Stimulated activated CD4-positive, alpha-beta T cell treated with anti-CD3 and anti-CD28 coated beads, Interleukin-1b, Interleukin-23, amount 100 ng/mL, for 1 hour (primary cell): ENCODE measurements at places on chromosomes 7 and 10.

GRCh38 chr7:41574377-41574776 lies 128.5 kb downstream of the INHBA start:
- no peak for DNase-seq

DNA sequence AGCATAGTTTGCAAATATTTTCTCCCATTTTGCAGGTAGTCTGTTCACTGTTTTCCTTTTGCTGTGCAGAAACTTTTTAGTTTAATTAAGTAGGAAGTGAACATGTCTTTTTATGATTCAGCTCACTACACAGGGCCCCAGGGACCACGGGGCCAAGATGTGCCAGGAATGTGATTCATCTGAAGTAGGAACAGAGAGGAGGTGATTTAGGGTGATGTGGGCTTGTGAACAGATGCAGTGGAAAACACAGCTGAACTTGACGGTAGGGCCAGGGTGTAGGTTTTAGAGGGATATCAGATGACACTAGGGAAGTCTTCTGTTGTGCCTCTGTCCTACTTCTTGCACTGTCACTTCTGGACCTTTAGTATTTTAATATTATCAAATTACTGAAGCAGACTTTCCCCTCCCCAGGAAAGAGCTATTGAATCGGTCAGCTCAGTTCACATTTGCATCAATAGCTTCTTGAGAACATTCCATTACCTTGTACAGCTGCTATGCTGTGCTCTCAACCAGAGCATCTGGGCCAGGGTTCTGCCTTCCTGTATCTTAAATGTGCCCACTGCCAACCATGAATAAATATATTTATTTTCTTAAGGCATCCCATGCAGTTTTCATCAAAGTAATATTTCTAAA lies 96.9 kb downstream of the OSBPL3 start:
- DNase-seq = no peak

DNA sequence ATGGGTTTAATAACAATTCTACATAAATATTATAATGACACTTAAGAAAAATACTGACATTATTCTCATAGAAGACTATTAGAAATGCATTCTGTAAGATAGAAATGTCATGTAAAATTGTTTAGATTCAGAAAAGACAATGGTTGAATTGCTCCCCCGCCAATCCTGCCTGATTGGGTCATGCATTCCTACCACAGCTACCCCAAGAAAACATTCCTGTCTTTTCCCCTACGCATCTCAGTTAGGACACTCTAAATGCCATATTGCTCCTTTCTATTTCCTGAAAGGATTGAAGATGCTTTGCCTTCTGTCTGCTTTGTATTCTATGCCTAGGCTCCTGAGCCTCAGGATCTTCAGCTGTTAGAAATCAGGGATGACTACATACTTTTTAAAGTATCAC lies 109.4 kb downstream of the DGKB start:
- no peak for DNase-seq

DNA sequence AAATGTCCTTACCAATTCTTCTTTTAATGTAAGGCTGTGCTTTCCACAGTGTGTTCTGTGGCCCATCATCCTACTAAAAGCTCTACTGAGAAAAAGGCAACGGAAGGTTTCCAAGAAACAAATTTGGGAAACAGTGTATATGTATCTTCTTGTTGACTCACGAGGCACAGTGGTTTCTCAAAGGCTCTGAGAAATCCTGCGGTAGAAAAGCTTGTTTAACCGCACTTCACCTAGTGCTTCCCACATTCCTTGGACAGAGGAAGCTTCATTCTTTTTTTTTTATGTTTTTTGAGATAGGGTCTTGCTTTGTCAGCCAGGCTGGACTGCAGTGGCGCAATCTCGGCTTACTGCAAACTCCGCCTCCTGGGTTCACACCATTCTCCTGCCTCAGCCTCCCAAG lies 84.5 kb downstream of the TACC2 start:
- DNase-seq = no peak

DNA sequence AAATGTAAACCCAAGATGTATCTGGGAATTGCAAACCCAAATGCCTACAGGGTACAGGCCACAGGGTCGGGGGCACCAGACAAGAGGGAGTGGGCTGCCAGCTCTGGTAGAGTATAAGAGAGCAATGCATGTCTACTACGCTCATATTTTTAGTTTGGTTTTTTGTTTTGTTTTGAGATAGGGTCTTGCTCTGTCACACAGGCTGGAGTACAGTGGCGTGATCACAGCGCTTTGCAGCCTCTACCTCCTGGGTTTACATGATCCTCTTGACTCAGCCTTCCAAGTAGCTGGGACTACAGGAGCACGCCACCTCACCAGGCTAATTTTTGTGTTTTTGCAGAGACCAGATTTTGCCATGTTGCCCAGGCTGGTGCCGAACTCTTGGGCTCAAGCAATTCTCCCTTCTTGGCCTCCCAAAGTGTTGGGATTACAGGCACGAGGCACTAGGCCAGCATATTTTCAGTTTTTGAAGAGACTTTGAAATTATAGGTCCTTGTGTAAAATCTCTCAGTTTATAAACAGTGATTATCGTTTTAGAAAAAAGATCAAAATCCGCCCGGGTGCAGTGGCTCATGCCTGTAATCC lies 11.1 kb upstream of the IL15RA start:
- DNase-seq = no peak

- DNase-seq = no peak
Measured at GRCh38 chr10:71748671-71749191, 24.6 kb downstream of the VSIR start.

- no peak for DNase-seq
Measured at GRCh38 chr10:132497861-132498561, 39.6 kb upstream of the INPP5A start.

DNA sequence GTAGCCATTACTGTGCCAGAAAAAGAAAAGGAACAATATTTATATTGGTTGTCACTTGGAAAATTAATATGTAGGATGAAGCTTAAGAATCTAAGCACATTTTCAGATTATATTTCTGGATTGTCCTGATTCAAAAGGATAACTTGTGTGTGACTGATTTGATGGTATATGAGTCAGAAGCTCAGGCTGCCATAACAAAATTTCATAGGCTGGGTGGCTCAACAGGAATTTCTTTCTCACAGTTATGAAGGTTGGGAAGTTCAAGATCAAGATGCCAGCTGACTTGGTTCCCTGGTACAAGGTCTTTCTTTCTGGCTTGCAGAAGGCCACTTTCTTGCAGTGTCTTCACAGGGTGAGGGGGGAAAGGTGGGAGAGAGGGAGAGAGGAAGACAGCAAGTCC lies 108.5 kb downstream of the ST7 start:
- DNase-seq = no peak

GRCh38 chr10:103775776-103776175 lies 79.6 kb downstream of the SH3PXD2A start:
- DNase-seq = no peak

DNA sequence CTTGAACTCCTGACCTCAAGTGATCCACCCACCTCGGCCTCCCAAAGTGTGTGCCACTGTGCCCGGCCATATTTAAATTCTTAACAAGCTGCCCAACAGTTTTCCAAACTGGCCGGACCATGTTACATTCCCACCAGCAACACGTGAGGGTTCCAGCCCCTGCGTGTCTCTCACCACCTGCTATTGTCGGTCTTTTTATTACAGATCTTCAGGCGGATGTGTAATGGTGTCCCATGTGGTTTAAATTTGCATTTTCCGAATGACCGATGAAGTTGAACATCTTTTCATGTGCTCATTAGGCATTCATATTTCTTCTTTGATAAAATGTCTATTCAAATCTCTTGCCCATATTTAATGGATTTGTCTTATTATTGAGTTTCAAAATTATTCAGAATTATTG lies 11.5 kb downstream of the ELFN1 start:
- no peak for DNase-seq

GRCh38 chr7:24763303-24763901 lies 6.1 kb upstream of the GSDME start:
- DNase-seq = no peak

GRCh38 chr10:1074748-1075308 lies 18.6 kb downstream of the WDR37 start:
- DNase-seq = no peak

DNA sequence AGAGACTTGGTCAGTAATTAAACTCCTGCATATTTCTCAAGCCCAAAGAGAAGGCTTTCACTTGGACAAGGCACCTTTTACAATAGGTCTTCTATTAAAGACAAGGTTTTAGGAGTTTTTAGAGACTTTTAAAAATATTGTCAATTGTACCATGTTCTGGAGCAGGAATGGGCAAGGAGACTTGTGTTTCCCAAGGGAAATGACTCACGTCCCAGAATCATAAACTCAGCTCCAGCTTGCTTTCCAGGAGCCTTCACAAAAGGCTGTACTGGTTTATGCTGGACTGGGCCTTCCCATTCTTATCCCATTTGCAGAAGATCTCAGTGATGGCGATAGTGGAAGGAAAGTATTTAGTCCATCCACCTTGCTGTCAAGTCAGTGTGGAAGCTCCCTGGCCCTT lies 7.8 kb upstream of the GLI3 start:
- DNase-seq = no peak

DNA sequence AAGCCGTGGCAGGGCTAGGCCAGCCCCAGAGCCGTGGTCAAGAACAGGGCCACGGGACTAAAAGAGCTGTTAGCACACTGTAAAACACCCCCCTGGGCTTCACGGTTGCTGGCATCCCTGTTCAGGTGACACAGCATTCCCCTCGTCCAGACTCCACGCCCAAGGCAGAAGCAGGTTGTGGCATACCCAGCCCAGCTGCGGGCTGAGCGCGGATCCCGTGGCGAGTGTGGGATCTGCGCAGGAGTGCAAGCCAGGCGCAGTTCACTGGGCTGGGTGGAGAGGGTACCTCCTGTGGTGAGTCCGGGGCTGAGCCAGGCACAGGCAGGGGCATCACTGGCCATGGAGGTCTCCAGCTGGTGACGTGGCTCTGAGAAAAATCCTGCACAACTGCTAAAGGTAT lies 199.1 kb downstream of the FZD1 start:
- no peak for DNase-seq
